GM12864 (cell line): ENCODE measurements at places on chromosomes 6 and 20.

DNA sequence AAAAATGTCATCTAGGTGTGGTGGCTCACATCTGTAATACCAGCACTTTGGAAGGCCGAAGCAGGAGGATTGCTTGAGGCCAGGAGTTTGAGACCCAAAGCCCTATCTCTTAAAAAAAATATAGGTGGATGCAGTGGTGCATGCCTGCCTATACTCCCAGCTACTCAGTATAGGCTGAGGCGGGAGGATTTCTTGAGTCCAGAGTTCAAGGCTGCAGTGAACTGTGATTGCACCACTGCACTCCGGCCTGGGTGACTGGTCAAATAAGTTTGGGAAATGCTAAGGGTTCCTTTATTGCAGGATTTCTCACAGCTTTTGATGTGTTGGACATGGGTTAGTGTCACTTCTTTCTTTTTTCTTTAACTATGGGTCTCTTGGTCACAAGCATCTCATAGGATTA is 261.3 kb downstream of the PLCB1 start:
- DNase-seq, result no peak

DNA sequence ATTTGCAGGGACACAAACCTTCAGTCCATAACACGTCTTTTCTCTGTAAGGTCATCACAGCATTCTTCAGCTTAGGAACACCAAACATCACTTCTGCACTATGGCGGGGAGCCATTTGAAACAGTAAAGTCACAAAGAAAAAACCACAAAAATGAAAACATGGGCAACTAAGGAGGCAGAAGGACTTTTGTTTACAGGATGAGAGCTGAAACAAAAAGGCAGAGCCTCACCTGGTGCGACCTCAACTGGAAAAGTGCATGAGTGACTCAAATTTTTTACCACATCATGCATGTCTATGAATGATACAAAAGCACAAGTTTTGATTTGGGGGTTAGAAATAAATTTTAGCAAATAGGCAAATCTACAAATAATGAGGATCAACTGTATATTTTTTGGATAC is 68.2 kb upstream of the TNFAIP3 start:
- no peak for DNase-seq

- peak; percentile 4 for DNase-seq
These were observed 93.2 kb downstream of the DLGAP4 start for GRCh38 chr20:36399147-36399968.

GRCh38 chr6:148704400-148705246 is 42.2 kb upstream of the UST start:
- no peak for DNase-seq

- no peak for DNase-seq
These were observed 396 bp downstream of the RNASET2 start for GRCh38 chr6:166955865-166956443.

DNA sequence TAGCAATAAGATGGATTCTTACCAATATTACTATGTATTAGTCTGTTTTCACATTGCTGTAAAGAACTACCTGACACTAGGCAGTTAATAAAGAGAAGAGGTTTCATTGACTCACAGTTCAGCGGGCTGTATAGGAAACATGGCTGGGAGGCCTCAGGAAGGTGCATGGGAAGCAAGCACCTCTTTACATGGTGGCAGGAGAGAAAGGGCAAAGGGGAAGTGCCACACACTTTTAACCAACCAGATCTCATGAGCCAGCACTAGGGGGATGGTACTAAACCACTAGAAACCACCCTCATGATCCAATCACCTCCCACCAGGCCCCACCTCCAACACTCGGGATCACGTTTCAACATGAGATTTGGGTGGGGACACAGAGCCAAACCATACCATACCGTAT is 40.7 kb upstream of the CCDC167 start:
- no peak for DNase-seq

GRCh38 chr6:5303682-5304081 is 42.4 kb downstream of the FARS2 start:
- no peak for DNase-seq

GRCh38 chr6:147508042-147508865 is at the start of gene SAMD5:
SAMD5 (plus strand) TSS chr6:147508690; CDS start chr6:147508929, 239 bp downstream.
- DNase-seq, result no peak

DNA sequence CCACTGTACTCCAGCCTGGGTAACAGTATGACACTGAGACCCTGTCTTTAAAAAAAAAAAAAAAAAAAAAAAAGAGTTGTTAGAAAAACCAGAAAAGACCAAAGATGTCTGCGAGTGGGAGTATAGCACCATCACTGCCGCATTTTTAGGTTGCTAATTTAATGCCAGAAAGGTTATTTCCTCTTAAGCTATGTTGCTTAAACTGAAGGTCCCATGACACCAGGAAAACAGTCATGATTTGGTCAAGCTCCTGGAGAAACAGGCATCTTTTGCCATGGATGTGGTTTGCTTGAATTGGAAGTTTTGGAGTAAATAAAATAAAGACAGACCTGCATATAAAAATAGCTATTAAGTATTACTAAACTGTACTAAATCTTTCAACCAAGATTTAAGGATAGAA is 68.3 kb upstream of the TNFRSF21 start:
- no peak for DNase-seq

- DNase-seq, result peak; percentile 55
These were observed 3.3 kb upstream of the MOG start for GRCh38 chr6:29653452-29654038.

- DNase-seq, result no peak
These were observed 129.2 kb upstream of the PRND start for GRCh38 chr20:4592316-4593148.

DNA sequence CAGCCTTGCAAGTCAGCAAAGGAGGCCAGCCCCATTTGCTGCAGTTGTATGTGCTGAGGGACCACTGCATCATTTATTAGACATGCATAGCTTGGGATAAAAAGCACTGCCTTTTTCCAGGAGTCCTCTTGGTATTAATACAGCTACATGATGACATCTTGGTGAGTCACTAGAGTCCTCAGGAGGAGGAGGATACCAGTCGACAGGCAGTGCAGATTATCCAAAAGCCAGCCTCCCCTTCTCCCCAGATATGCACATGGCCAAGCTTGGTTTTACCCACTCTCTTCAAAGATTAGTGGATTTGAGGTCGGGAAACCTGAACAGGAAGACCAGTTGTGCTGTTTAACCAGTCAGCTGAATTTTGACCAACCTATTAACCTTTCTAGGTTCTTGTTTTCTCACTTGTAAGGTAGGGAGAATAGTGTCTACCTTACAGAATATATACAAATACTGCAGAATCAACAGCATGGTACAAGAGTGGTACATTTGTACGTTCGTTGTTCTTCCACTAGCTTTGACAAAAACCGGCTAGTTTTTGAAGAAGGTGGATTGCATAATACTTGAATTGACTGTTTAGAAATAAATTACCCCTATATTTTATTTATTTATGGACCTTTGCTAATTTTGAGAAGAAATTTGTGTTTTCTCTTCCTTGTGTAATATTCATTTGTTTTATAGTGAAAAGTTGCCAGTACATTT is 31.9 kb downstream of the VAPB start:
- no peak for DNase-seq

GRCh38 chr6:149925974-149926777 is 3.3 kb upstream of the RAET1G start:
- no peak for DNase-seq

DNA sequence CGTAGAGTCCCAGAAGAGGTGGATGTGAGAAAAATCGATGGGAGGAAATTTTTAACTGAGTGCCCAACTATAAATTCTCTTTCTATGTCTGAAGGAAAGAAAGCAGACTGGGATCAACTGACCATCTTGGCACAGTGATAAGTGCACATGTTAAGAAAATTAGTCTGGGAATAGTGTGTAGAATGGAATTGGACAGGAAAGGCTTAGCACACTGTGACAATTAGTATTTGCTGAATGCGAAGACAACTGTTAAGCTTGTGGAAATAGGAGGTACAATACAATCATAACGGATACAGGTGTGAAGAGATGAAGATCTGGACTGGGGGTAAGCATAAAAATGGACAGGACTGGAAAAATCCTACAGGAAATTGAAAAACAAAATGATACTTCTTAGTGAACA is 114.3 kb downstream of the FAM50B start:
- no peak for DNase-seq

DNA sequence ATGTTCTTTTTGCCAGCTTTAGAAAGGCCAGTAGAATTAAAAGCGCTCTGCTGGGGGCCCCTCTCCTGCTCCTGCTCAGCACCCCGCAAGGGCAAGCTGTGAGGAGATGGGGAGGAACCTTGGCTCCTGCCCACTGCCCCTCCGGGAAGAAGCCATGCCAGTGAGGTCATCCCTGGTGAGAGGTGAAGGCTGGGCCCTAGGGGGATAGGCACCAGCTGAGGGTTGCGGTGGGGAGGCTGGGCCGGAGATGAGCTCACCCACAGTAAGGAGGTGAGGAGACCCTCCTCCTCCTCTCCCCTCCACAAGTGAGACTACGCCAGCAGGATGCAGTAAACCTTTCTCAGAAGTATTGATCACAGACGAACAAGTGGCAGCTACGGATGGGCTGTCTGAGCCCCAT is 32.1 kb downstream of the LRFN2 start:
- DNase-seq, result no peak

DNA sequence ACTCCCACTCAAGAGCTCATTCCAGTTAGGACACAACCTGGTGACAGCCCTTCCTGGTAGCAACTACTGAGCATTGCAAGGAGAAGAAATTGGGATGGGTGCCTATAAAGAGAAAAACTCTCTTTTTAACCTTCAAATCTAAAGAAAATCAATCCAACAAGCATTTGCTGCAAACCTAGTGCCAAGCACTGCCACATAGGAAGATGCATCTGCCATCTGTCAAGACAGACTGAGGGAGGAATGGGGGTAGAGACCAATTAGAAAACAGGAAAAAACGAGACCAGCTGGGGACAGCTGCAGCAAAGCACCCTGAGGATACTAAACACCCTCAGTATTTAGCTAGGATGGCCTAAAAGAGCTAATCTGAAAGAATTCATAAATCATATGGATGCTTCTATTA is 27.9 kb downstream of the HLA-DMB start:
- DNase-seq, result no peak

DNA sequence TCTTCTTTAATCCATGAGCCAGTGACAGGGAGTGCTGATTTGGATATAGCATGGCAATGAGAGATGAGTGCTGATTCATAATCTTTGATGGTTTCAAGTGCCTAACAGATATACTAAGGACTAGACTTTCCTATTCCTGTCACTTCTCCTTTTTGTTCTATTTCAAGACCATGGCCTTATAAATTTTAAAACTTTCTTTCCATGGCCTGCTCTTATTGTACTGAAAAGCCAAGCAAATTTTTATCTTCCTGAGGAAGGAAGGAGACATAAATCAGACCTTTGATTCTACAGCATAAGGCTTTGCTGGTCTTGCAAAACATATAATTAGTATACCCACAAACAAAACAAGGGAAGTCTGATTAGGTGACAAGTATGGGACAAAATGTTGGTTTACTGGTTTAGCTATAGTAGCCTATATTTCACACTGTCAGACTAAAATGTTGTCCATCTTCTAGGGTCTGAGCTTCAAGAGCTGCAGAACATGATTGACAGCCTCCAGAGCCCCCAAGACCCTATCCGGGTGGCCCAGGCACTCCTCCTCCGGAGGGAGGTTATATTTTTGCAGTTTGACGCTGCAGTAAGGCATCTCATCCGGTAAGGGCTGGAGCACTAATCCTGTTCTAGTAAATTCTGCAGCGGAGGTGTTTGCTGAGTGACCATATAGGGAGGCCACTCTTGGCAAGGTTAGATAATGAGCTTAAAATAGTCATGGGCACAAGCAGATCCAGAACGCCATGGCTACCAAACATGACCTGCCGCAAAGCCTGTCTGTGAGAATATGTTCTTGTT is 82.3 kb downstream of the CD164 start:
- DNase-seq, result no peak

DNA sequence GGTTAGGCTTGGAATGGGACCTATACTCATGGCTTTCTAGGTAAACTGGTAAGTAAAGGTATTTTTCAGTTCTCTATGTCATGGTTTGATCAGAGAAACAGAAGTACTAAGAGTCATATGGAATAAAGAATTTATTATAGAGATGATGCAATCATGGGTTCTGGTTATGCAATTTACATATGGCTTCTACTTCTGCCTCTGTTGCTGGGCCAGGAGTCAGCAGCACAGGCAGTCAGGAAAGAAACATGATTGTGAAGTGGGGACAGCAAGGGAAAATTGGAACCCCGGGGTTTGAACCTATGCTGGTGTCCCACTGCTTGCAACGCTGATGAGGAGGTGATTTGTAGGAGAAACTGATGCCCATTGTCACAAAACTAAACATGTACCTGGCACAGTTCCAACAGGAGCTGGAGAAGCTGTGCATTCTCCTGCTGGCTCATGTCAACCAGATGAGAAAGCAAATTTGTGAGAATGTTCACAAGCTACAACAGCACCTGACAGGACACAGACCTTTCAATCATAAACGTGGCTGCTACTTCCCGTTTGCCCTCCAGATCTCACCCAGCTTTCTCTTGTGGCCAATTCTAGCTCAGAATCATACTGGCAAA is 887.1 kb downstream of the TFAP2A start:
- DNase-seq, result no peak

DNA sequence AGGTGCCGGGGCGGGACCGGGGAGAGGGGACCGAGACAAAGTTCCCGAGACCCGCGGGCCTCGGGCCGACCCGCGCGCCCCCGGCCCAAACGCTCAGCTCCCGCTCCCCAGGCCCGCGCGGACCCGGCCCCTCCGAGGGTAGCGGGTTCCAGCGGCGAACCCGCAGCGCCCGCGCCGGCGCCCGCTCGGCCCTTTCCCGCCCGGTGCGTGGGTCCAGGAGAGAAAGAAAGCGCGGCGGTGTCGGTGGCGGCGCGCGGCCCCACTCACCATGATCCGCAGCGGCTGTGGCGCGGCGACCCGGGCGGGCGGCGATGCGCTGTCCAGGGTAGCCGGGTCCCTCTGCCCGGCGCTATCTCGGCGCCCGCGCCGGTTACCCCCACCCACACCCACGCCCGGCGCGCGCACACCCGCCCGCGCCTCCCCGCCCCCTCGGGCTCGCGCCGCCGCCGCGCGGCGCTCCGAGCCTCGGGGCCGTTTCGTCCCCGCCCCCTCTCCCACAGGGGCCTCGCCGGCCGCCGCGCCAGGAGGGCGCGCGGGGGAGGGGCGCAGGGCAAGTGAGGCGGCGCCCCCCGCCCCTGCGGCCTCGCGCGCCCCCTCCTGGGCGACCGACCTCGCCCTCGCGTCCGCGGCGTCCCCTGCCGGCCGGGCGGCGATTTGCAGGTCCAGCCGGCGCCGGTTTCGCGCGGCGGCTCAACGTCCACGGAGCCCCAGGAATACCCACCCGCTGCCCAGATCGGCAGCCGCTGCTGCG is at the start of gene ELOVL2:
TSS of gene ELOVL2 (minus strand) at position 345 of the 751 bp plus-strand sequence. CDS start at position 270, 75 bp downstream.
- DNase-seq, result no peak

DNA sequence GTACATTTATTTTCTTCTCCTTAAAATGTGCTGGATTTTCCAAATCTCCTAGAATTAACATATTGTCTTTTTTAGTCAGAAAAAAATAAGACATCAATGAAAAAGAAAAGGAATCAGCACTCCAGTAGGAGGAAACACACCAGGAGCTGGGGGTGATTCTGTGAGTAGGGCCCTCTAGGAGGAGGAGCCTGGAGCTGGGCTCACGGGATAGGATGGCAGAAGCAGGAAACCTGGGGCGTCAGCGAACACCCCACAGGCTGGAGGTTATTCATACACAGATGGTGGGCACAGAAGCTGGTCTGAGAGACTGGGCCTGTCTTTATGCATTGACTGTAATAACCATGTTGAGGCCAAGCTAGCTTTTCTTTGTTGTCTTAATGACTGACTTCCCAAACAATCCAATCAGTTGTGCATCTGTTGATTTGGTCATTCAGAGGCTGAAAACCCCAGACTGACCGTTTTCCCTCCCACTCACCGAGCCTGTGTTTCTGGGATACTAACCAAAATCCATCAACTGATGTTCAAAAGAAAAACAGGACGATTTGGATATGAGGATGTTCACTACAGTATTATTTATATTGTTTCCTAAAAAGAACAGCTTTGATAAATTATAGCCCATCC is 53.1 kb downstream of the CPNE5 start:
- no peak for DNase-seq

- DNase-seq, result no peak
These were observed 1.2 kb downstream of the IFNGR1 start for GRCh38 chr6:137217801-137218472.
